Stimulated activated CD4-positive, alpha-beta T cell treated with anti-CD3 and anti-CD28 coated beads, Interleukin-15, amount 100 ng/mL, for 48 hours (primary cell): ENCODE measurements at places on chromosomes 4 and X.

GRCh38 chrX:75158054-75158453 lies 2.0 kb upstream of the ABCB7 start:
- DNase-seq = no peak

DNA sequence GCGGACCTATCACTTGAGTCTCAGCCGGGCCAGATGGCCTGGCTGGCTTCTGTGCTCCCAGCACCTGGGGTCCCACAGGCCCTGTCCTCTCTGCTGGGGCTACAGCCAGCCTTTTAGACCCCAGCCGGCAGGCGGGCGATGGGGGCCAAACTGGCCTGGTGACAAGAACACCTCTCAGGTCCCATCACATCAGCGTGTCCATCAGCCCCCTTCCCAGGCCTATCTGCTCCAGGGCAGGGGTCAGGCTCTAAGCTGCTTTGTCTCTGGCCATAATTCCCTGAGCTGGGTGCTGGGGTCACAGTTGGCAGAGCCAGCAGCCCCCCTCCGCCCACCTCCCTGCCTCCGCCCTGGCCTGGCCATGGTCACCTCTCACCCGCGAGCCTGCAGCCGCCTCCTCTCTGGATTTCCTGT lies 77.7 kb downstream of the PPP2R2C start:
- no peak for DNase-seq

GRCh38 chr4:111450867-111451266 lies 694.4 kb upstream of the FAM241A start:
- no peak for DNase-seq

DNA sequence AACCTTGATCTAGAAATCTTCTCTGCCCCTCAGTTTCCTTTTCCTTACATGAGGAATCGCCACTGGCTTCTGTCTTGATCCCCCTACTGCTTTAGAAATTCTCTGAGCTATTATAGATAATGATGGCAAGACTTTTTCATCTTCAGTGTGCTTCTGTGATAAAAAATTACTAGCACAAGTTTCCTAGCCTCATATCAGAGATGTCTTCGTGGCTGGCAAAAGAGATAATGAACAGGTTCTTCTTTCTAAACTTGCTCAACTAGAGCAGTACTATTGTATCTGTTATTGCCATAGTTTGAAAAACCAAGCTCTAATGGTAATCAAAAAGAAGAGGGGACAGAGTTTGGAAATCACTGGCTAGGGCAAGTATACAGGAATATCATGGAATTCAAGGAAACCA lies 4.1 kb upstream of the PDGFC start:
- DNase-seq = no peak

GRCh38 chr4:95549246-95550114 lies 707 bp upstream of the UNC5C start:
- peak; percentile 15 for DNase-seq

- no peak for DNase-seq
These were observed 51.4 kb upstream of the LSM6 start for GRCh38 chr4:146124023-146124680.

DNA sequence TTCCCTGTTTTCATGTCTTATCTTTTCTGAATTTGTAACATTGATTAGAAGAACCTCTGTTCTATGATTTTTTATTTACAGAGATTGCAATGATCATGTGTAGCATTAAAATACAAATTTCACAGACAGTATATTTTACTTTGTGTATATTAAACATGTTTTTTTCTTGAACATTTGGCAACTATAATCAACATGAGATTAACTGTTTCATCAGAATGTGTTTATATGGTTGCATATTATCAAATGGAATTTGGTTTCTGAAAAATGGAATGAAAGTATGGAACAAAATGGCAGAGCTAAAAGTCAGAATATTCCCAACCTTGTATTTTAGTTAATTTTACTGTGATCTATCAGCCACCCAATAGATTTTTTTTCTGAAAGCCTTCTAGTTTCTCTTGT lies 19.9 kb downstream of the ARSJ start:
- DNase-seq = no peak

DNA sequence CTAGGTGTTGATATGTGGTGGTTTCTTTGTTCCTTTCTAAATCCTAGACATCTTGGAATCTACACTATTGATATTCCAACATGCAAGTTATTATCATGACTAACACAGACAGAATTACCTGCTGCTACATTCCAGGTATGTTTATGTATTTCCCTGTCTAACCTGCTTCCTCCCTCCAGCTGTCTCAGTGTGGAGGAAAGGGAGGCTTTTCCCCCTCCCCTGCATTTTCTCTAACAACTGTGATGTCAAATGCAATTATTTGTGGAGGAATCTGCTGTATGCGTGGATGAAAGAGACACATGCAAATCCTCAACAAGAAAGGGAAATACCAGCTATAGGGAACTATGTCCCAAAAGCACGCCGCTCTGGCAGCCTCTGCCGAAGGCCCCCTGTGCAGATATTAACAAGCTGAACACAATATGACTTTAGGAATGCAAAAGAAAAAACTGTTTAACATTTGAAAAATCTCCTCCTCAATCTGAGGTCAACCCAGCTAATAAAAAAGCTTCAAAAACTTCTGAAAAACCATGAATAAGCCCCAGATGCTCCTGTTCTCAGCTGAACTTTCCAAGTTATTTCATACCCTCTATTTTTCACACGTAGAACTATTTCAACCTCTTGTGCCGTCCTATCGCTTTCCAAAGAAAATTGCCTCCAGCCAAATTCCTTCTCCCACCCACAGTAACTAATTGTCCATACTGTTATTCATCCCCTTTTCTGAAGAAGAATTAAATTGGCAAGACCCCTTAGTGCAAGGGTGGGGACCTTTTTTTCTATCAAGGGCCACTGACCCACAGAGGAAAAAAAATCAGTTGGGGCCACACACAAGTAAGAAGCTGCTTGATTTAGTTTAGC lies 225.1 kb upstream of the GPC4 start:
- DNase-seq = no peak

- no peak for DNase-seq
These were observed 14.4 kb upstream of the MAOA start for GRCh38 chrX:43641691-43642090.

DNA sequence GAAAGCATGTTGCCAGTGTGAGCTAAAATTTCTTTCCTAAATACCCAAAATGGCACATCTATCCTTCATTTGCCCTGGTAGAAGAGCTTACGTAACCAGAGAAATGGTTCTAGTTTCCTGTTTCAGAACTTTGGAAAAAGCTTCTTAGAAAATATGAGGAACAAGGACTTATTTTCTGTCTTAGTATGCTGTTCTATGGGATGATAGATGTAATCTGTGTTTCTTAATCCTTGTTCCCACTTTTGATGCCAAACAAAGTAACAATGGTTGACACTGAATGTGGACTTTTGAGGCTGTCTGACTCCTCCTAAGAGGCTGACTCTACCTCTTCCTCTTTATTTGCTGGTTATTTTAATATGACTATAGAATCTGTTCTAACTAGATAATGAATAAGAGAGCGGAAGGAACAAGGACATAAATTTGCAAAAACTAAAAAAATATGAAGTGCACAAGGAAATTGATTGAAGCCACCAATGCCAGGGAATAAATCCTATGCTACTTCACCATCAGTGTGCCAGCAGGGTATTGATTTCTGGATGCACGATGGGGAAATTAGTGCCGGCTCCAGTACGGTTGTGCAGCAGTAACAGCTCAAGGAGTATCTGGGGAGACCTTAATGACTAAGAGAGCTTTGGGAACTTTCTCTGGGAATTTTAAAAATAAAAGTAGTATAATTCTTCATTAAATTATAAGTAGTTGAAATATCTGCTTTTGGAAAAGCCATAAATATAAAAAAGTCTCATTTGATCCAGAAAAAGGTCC lies 39.4 kb upstream of the TET2 start:
- no peak for DNase-seq

DNA sequence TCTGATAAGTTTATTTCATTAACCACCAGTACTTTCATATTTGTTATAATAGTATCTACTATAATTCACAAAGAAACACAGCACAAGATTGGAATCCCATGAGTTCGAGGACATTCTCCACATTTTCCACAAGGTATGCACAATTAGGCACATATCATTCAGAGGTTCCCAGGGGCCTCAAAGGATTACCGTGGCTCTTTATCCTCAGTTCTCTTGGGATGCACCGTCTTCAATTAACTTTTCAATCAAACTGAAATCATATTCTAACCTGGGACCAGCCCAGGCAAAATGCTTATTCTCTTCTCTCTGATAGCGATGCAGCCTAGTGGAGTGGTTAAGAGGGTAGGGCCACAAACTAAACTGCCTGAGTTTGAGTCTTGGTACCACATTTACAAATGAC lies 242.6 kb upstream of the RASGEF1B start:
- no peak for DNase-seq

GRCh38 chr4:99088023-99088449 lies 552 bp downstream of the ADH5 start:
- DNase-seq = peak; percentile 2

- no peak for DNase-seq
These were observed 190.9 kb upstream of the GATB start for GRCh38 chr4:151951671-151952050.

GRCh38 chr4:68184923-68185322 lies 55.3 kb upstream of the TMPRSS11F start:
- no peak for DNase-seq

GRCh38 chrX:14274691-14275090 lies 245.0 kb upstream of the GEMIN8 start:
- DNase-seq = no peak

DNA sequence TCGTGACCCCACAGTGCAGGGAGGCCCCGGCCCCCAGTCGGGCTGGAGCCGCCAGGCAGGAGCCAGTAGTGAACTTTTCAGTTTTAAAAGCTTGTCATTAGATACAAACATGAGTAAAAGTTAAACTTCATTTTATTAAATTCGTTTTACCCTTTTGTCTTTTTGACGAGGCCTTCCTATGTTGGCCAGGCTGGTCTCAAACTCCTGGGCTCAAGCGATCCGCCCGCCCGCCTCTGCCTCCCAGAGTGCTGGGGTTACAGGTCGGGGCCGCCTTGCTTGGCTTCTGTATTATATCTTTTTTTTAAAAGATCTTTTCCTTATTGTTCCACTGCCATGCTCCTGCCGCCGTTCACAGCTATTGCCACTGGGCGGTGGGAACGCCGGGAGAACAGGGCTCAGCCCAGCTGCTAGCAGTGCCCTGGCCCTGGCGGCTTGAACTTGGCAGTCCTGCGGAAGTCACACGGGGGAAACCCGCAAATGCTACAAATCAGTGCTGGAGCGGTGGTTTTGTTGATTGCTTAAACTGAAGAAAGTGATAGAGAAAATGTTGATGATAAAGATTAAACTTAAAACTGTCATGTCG lies 968 bp upstream of the NELFA start:
- DNase-seq = no peak

- DNase-seq = no peak
These were observed 76.4 kb downstream of the MAGED4 start for GRCh38 chrX:52261125-52261462.

GRCh38 chr4:8830056-8830455 lies 41.6 kb downstream of the HMX1 start:
- no peak for DNase-seq

- no peak for DNase-seq
These were observed 499.1 kb upstream of the EPHA5 start for GRCh38 chr4:66169341-66169740.

GRCh38 chr4:169236873-169237626 lies 33.7 kb downstream of the SH3RF1 start:
- DNase-seq = no peak

DNA sequence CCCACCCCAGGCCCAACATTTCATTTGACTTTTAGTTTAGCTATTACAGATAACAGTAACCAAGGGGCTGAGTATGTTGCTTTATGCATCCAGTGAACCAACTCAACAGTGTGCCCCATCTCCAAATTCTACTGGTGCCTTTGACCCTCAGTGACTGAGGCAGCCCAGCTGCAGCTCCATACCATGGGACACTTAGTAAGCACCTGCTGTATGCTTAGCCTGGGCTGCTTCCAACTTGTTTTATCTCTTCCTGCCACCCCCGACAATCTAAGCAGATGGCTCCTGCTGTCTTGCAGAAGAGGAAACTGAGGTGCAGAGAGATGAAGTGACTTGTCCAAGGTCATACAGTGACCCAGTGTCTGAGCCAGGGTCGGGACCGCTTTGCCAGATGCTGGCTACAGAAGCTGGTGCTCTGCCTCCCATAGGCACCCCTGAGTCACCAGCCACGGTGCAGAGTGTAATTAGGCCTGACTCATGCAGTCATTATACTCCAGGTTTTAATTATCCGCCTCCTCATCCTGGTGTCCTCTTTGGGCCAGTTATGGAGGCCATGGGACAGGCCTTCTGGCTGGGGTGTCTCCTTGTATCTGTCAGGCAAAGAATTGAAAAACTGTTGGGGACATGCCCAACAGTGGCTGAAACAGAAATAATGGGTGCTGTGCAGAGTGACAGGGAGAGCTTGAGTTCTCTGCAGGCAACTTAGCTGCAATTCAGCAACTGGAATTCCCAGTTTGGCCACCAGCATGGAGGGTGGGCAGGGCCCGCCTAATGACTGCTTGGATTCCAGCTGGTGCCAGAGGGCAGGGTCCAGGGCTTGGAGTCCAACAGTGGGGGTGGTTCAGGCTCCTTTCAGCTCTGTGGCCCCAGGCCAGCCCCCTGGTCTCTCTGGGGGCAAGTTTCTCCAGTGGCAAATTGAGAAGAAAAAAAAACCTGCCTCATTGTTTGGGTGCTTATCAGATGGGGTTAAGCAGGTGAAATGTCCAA lies 8.2 kb upstream of the GPR78 start:
- DNase-seq = no peak

- no peak for DNase-seq
These were observed 117.4 kb downstream of the ATRX start for GRCh38 chrX:77668391-77669237.

DNA sequence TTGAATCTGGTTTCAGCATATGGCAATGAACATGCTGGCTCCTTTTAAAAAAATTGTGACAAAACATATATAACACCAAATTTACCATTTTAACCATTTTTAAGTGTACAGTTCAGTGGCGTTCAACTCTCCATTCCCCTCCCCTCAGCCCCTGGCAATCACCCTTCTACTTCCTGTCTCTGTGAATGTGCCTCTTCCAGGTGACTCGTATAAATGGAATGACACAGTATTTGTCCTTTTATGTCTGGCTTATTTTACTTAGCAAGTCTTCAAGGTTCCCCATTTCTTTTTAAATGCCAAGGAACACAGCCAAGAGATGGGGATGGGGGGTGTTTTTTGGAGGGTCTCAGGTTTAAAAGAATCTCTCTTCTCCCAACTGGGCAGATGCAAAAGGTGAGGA lies 35.4 kb upstream of the BCLAF3 start:
- no peak for DNase-seq

- no peak for DNase-seq
These were observed 112.4 kb downstream of the ZNF518B start for GRCh38 chr4:10344824-10345223.

- no peak for DNase-seq
These were observed 4.5 kb downstream of the PLXNB3 start for GRCh38 chrX:153768311-153769157.

DNA sequence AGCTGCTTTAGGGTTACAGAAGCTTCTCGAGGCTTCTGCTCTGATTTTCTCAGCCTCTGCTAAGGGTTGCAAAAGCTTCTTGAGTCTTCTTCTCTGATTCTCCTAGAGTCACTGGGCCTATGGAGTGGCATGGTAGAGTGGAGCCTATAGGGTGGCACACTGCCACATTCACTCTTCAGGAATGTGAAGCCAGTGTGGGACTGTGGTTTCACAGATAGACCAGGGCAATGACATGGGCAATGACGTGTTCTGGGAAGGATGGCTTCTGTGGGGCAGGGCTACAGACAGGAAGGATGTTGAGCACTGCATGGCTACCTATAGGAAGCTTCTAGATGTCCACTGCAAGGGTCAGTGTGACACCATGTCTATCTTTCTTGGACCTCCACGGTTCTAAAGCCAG lies 11.0 kb upstream of the MAMLD1 start:
- DNase-seq = no peak
